ENCODE measurements at places on chromosomes 3 and 15.

DNA sequence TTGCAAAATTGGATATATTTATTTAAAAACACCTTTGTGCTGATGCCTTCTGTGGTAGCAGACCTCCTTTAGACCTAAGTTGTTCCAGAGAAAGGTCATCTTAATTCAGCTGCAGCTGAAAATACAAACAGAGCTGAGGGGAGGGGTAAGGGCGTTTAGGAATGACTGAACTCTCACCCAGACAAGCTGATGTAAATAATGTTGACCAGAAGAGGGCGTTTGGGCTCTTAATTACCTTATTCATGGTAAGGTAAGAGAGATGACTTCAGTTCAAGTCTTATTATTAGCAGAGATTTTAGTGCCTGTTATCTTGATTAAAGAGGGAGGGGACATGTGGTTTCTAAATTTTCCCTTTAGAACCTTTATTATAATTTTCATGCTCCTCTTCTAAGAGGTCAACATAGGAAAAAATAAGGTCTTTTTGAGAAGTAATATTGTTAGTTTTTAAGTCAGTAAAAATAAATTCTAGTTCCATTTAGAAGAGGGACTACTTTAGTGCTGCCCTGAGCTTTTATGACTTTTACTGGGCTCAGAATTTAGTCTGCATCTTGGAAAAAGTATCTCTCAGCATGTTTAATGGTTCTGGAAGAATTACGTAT lies 46.3 kb downstream of the GPR171 start:
- peak; percentile 28 for DNase-seq

DNA sequence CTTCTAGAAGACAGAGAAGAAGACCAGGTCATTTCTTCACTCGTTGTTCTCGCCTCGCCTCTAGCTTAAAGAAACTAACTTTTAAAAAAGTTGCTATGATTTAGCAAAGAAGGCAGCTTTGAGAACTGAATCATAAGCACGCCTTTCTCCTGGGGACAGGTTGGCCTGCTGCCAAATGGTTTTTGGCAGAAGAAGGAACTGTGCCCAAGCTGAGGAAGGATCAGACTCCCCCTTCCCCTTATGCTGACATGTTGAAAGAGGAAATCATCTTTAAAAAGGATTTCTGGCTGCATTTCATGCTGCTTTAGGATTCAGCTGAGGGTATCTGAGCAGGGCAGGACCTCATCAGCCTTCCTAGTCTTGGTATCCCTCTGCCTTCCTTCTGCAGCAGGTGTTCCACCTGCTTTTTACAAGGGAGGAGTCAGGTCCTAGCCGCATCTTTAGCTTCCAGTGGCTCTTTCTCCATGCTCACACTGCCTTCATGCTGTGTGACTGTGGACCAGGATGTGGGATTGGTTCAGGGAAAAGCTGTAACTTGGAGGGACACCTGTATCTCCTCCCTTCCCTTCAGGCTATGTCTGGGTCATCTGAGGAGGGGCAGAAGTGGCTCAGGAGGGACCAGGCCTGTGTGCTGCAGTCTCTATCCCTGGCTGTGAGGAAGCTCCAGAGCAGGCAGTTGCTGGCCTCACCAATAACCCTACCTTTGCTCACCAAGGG lies 34.1 kb upstream of the HACD2 start:
- DNase-seq, result no peak

DNA sequence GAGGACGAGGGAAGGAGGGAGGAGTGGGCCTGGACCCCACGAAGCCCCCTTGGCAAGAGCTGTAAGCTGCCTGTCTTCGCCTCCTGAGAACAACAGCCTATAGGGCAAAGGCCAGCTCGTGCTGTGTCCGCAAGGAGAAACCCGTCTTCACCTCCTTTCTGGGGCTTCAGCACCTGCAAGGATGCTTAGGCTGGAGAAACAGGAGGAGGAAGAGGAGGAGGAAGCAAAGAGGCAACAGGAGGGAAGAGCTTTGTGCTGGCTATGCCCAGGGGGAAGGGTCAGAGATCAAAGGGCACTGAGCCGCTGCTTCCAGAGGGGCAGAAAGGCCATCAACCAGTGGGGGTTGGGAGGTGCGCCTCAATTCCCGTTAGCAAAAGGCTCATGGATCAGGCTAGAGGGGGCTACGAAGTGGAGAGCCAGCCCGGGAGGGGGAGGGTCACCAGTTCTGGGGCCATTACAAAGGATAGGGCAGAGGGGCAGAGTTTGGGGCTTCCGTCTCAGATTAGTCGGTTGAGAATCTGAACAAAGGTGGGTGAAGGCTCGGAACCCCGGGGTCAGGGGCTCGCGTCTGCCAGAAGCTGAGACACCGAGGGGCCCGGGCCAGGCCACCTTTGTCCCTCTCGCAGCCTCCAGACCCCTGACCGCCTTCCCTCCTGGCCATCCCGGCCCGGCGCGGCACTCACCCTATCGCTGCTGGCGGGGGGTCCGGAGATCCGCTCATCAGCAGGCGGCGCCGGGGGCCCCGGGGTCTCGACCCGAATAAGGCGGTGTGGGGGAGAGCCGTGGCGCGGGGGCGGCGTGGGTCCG lies 792 bp downstream of the SHF start:
- no peak for DNase-seq

DNA sequence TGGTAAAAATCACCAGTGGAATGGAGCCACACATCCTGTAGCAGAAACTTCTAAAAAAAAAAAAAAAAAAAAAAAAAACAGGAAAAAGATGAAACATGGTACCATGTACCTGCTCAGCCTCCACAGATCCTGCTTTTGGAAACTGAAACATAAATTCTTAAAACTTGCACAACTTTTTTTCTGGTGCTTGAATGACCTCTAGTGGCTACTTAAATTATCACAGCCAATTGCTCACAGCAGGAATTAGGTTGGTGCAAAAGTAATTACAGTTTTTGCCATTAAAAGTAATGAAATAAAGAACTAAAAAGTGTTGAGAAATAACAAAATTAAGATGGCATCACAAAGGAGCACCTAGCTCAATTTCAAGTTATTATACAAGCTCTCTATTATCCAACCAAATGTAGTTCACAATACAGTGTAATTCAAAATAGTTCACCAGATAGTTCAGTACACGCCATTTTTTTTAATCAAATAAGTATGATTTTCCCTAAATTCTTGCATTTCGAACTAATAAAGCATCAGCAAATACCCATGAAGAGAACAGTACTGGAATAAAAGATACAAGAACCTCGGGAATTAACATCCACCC lies 80.6 kb downstream of the ULK4 start:
- DNase-seq, result peak; percentile 15

GRCh38 chr3:31022716-31023115 lies 128.3 kb upstream of the GADL1 start:
- DNase-seq, result no peak

- peak; percentile 59 for DNase-seq
Observed at GRCh38 chr3:66738625-66739365, 238.0 kb upstream of the LRIG1 start.

All from hepatic stellate cell (primary cell).